Subcutaneous adipose tissue (tissue), 4 donors: ENCODE measurements at places on chromosomes 6 and 20. TPM values are rescaled to one million over a fixed set of nuclear protein-coding genes. Genes with fewer than 3 reads are reported as not detected.

HRH3 gene
- total RNA-seq = not detected

XKR7 gene
- total RNA-seq = not detected

BNIP5 gene
- total RNA-seq = not detected

C6orf58 gene
- total RNA-seq = not detected

MAP1LC3A gene
- total RNA-seq = 64.1 TPM
